ENCODE measurements at places on chromosomes 12 and 14. TPM values are rescaled to one million over a fixed set of nuclear protein-coding genes. Genes with fewer than 3 reads are reported as not detected.

LALBA gene
- total RNA-seq: not detected

GOLGA5 gene
- total RNA-seq: 25.2 TPM

PLBD2 gene
- total RNA-seq: 48.4 TPM

ADAM21 gene
- total RNA-seq: 0.32 TPM

SLCO1A2 gene
- not detected for total RNA-seq

CLEC12A gene
- total RNA-seq: 15.9 TPM

PPP1R1A gene
- total RNA-seq: 190 TPM

HSPB8 gene
- total RNA-seq: 572 TPM

IL25 gene
- total RNA-seq: not detected

GRCh38 chr14:72433511-72433910 lies 460.4 kb downstream of the DPF3 start:
- no peak for DNase-seq

- peak; percentile 69 for DNase-seq
Observed at GRCh38 chr12:6340745-6341416, 995 bp downstream of the TNFRSF1A start.

- DNase-seq: no peak
Observed at GRCh38 chr14:51620056-51620455, 31.7 kb upstream of the FRMD6 start.

- no peak for DNase-seq
Observed at GRCh38 chr12:2970744-2971143, 11.5 kb downstream of the TEAD4 start.

- no peak for DNase-seq
Observed at GRCh38 chr12:34151019-34151418, 128.7 kb downstream of the ALG10 start.

- DNase-seq: no peak
Observed at GRCh38 chr12:109879351-109880042, 844 bp downstream of the GLTP start.

GRCh38 chr14:89600950-89601826 lies 184.2 kb upstream of the FOXN3 start:
- DNase-seq: no peak

GRCh38 chr12:12684375-12685106 lies 11.4 kb downstream of the GPR19 start:
- DNase-seq: peak; percentile 35

- DNase-seq: no peak
Observed at GRCh38 chr12:1305791-1306500, 288.4 kb downstream of the FBXL14 start.

DNA sequence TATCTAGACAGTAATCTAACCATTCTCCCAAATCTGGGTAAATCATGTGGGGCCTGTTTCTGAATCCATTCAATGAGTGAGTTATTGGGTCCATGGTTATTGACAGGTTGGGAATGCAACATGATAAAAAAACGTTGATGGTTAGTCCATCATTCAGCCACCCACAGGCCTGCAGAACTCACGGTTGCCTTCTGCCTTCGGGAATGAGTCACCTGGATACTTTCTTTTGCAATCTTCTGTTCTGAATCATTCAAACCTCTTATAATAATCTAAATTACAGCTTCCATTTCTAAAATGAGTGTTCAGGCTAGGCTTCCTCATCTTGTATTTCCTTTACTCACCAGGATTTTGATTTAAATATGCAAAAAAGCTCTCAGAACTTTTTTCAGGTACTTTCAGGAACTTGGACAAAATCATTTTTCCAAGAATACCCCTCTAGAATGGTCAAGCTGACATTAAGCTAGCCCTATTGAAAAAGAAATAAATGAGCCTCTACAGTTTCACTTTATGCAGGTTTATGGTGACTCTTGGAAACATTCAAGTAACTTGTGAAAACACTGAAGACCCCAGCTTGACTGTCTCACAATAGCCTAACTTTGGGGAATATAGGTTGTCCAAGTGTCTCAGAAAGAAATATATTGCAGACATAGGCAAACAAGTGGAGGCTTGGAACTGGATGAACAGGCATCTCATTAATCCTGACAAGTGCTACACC lies 94.4 kb downstream of the KCNK10 start:
- DNase-seq: no peak

DNA sequence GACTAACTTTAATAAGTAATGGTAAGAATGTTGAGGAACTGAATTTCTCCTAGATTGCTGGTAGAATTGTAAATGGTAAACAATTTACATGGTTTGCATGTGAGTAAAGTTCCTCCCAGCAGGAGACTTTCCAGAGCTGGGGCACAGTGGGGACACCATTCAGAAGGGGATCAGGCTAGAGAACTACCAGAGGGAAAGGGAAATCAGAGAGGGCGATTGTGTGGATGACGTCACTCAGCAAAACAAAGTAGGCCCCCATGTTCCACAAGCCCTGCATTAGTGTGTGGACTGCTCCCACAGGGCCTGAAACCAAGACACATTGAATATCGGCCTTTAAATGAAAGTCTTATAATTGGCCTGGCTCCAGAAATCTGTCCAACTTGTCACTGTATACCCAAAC lies 9.5 kb downstream of the RNASE11 start:
- no peak for DNase-seq

DNA sequence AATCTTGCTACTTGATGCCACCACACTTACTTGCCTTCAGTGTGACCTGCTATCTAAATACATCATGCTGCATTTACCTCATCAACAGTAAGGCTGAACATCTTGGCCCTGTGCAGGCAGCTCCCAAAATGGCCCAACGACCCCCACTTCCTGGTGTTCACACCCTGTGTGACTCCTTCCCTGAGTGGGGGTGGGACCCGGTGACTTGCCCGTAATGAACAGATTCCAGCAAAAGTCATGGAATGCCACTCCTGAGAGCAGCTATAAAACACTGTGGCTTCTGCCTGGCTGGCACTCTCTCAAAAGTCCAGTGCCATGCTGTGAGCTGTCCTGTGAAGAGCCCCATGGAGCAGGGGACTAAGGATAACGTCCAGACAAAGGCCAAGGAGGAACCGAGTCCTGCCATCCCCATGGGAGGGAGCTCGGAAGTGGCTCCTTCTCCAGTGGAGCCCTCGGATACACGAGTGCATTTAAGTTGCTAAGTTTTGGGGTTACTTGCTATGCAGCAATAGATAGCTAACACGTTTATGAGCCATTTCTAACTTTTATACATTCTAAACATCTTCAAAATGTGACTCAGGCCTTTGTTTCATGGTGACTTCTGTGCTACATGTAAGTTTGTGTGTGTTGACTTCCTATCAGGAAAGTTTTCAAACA lies 33.0 kb downstream of the P2RX2 start:
- DNase-seq: no peak

DNA sequence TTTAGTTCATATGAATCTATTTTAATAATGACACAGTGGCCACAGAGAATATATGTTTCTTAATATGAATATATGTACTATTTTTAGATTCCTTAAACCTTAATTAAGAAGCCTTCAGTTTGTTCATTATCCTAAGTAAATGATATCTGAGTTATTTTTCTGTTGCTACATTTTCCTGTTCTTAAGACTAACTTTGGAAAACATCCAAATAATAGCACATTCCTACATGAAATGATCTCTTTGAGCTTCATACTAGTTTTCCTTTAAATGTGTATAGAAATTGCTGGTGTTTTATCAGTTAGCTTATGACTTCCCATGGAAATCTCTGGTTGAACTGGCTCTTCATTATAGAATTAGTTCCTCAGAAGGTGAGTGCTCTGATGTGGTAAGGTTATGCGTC lies 72.1 kb downstream of the POLR3B start:
- no peak for DNase-seq

DNA sequence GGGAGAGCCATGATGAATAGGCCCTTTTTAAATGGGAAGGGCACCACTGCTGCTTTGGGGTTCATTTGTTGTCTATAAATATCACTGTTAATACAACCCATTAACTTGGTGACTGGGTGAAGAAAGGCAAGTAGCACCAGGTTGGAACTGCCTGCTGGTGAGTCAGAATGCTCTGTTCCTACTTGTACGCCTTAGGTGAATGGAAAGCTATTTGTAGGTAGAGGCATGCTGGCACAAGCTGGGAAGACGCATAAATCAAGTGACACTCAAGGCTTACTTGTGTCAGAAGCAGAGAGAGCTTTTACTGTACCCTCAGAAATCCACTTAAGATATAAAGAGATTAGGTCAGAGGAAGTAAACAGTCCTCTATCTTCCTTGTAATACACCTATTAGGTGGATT lies 142.5 kb downstream of the TMX1 start:
- DNase-seq: no peak

DNA sequence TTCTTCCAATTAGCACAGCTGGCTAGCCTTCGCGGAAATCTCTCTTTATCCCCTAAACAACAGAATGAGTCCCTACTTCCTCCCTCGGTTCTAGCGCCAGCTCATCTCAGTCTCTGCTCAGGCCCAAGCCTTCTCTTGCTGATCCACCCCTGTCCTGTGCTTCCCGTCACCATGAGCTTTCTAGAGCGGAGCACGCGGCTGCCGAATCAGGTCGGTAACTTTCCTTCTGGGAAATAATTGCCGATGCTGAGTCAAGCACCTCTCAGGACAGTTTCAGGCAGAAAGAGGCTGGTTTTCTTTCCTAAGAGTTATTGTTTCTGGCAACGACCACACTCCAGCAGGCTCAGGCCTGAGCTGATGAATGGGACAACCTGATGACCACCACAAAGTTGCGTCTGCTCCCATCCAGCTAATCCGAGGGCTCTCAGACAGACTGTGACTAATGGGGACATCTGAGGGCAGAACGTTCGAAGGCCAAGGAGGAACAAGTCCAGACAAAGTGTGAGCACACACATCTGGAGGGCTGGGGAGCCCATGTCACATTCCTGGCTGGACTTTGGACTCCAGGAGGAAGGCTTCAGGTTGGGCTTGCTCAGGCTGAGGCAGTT lies 13.6 kb upstream of the GPR68 start:
- DNase-seq: no peak

DNA sequence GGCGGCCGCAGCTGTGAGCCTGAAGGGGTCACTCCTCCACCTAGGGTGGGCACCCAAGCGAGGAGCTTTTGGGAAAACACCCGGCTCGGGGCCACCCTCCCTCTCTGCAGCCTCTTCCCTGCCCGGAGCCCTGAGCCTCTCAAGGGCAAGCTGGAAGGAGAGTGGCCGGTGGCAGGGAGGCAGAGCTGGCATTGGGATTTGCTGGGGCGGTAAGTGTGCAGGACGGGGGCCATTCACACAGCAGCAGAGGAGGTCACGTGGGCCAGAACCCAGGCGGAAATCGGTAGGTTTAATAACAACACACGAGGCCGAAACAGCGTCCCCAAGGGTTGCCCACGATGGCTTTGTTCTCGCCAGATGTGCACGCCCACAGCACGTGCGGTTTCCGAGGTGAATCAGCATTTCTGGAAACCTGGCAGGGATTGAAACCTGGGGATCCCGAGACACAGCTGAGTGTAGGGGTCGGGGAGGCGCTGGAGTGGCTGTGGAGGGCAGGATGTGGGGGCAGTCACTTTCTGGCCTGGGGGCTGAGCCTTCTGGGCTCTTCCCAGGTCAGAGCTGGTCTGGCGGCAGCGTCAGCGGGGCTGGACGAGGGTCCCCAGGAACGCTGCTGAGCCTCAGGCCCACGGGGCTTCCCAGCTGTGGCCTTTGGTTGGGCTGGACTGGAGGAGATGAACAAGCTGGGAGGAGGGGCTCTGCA lies 23.5 kb downstream of the NOC4L start:
- DNase-seq: peak; percentile 12

DNA sequence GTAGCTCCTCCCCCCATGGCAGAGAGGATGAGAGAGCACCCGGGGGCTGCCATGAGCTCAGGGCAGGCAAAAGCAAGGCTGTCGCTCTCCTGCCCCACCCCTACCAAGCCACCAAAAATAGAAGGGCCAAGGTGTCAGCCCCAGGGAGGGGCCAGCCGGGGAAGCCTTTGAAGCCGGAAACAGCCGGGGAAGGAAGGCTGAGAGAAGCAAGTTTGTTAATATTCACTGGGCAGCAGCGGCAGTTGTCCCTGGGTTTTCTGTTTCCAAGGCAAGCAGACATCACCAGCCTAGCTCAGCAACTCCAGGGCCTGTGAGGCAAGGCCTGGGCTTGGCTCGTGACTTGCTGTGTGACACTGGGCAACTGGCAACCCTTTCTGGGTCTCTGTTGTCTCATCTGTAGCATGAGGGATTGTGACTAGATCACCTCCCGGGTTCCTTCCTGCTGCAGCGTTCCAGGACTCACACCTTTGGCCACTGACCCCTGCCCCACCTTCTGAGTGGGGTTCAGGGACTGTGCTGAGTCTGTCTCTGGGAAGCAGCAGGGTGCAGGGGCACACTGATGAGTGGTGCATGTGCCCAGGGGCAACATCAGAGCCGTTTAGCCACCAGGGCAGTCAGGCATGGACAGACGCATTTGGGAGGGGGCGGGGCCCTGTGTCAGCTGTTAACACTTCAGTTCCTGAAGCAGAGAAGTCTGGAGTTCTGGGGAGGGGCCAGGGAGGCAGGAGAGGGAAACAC lies 24.3 kb downstream of the SYNDIG1L start:
- DNase-seq: peak; percentile 72

DNA sequence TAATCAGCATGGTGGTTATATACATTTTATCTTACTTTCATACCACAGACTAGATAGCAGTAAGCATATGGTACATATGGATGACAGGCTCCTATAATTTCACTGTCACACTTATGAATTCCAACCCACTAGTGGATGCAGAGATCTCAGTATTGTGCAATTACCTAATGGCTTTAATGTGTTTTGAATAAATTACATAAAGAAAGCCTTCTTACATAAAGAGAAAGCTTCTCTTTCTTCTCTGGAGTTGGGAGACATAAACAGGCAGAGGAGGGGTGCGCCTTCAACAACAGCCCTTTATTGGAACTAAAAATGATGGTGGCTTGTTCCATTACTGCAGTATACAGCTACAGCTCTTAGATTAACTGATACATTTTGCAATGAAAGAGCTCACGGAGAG lies 52.6 kb downstream of the SAV1 start:
- no peak for DNase-seq

GRCh38 chr12:100799770-100800169 lies 5.2 kb downstream of the ANO4 start:
- no peak for DNase-seq

- DNase-seq: no peak
Observed at GRCh38 chr14:64928239-64929013, 14.1 kb downstream of the GPX2 start.

- no peak for DNase-seq
Observed at GRCh38 chr14:99038431-99038820, 233.6 kb downstream of the BCL11B start.

- peak; percentile 83 for DNase-seq
Observed at GRCh38 chr12:122963941-122964265, 2.4 kb downstream of the ABCB9 start.

DNA sequence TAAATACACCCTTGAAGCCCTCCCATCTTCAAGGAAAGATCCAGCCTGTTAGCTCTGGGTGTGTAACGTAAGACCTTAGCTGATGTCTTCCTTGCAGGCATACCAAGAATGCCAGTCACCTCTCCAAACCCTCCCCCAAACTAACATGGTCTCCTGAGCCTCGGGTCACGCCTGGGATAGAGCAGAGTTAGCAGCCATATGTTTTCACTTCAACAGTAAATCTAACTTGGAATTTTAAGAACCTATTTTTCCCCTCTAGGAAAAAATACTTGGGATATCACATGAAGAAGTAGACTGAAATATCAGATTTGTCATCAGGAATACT lies 27.9 kb downstream of the BCL2L14 start:
- no peak for DNase-seq

All from right cardiac atrium (tissue), 5 donors.